ENCODE measurements at places on chromosomes 3 and 15.
A peak's percentile ranks its signal among the peaks of the same experiment; 100 is the strongest.

DNA sequence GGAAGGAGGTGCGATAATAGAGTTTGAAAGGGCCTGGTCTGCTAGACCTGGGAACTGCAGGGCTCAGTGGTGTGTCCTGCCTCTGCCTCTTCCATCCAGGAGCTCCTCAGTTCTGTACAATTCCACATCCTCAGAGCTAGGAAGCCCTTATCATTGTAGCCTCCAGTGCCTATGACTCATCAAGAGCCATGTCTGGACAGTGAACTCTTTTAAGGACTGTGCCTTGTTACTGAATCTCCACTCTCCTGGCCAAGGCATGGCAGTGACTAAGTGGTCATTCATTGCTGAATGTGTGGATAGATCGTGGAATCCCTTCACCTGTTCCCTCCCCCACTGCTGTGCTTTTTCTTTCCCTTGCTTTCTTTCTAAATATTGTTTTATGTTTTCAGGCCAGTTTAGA, 2.9 kb downstream of the TIMP4 start:
- no peak for DNase-seq

GRCh38 chr15:91887921-91888373, 34.4 kb downstream of the SLCO3A1 start:
- DNase-seq = no peak

DNA sequence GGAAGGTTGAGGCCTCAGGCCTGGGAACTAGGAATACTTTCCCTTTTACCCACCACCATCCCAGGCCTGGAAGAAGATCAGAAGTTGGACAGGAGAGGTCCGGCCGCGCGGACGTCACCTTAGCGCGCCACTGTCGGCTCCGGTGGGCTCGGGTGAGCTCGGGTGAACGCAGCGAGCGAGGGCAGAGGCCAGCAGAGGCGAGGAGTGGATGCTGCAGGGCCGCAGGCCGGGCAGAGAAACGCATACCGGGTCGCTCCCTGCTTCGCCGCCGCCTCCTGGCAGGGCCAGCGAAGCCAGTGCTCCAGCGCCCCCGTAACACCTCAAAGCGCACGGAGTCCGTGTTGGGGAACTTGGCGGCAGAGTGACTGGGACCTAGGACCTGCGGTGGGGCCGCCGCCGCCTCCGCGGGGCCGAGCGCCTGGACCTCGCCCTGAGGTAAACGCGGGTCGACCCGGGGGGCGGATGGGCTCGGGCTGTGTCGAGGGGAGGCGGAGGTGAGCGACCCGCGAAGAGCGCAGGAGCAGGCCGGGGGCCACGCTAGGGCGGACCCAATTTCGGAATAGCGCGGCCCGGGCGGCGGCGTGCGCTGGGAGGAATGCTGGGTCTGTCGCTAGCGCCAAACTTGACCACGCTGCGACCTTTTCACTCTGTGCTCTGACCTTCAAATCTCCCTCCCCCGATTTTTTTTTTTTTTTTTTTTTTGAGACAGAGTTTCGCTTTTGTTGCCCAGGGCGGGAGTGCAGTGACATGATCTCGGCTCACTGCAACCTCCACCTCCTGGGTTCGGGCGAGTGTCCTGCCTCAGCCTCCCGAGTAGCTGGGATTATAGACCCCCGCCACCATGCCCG, 1.6 kb downstream of the CYP11A1 start:
- DNase-seq = no peak

DNA sequence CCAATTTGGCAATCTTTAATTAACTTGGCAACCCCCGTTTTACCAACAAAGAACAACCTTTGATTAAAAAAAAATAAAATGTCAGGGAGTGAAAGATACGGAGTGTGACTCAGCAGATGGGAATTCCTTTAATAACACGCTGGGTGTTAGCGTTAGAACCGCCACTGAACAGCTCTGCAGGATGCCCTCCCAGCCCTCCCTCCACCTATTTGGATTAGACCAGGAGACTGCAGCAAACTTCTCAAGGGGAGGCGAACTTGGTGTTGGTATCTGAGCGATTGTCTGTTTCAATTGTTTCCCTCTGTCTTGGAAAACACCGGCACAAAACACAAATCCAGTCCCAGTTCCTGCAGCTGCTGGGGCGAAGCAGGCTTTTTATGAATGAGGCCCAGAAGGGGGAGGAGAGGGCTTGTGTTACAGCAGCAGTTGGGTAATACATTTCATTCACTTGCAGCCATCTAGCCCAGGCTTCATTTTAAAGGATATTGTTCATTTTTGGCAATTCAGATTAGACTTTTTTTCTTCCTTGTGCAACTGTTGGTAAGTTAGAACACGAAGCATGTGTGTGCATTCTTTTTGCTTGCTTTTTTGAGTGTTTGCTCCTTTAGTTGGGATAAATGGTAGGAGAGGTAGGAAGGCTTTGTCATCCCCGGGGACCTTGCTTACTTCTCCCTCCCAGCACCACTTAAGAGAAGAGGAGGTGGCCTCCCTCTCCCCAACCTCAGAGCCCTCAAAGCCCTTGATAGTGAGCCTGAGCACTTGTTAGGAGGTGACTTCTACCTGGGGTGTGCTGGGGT, 152.3 kb downstream of the IGF1R start:
- DNase-seq = peak; percentile 48

DNA sequence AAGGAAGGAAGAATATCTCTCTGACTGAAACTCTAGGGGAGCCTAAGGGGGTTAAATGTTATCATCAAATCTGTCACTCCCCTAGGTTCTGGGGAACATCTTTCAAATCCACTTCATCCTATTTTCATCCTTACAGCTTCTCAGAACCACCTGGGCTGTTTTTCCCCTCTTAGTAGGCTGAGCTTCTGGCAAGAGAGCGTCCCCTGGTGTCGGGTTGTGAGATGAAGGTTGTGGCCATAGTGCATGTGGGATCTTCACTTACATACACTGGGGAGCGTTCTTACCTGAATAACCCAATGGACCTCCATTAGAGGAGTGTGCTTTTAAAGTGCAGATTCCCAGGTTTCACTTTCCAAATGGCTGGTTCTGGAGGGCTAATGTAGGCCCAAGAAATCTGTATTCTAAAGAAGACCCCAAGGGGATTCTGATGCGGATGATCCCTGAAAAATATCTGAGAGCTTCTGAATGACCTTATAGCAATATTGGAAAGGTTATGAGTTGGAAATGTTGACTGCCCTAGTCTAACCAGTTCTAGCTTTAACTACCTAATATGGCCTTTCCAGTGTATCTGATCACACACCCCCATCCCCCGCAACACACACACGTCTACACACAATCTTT, 663.7 kb downstream of the AGBL1 start:
- DNase-seq = peak; percentile 31

DNA sequence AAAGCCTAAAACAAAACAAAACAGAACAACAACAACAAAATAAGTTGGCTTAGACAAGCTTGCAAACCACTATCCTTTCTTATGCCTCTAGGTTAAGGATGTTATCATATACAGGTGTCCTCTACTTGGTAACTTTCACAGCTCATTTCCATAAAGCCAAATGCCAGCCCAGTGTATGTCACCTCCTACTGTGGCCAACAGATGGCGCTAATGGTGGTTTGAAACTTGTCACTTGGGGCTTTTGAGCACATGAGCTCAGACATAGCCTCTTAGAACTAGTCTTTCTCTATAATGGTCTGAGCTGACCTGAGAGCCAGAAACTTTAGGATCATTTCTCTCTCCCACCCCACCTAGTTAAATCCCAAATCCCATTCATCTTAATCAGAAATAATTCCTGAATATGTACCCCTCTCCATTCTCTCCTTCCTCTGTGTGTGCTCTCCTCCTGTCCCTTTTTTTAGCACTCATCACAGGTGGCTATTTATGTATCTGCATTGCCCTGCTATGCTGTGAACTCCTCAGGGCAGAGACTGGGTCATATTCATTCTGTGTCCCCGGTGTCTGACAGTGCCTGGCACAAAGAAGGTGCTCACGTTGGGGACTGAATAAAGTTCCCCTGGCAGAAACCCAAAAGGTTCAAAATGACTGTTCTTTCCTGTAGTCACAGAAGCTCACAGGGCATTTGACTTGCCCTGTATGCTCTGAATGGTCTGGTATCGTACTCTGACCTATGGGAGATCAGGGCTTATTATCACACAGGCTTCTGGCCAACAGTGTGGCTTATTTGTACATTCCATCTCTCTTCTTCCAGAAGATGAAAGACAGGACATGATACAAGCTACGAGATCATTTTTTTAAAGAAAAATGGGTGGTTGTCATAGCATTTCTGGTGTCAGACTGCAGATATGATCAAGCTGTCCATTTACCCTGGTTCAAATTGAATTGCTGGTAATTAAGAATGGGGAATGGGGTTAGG, 319.3 kb upstream of the AZI2 start:
- DNase-seq = peak; percentile 47

- DNase-seq = peak; percentile 70
These were observed 489.6 kb upstream of the RASGRP1 start for GRCh38 chr15:39054128-39054732.

GRCh38 chr15:83837945-83838571, 184.1 kb downstream of the ADAMTSL3 start:
- peak; percentile 39 for DNase-seq

DNA sequence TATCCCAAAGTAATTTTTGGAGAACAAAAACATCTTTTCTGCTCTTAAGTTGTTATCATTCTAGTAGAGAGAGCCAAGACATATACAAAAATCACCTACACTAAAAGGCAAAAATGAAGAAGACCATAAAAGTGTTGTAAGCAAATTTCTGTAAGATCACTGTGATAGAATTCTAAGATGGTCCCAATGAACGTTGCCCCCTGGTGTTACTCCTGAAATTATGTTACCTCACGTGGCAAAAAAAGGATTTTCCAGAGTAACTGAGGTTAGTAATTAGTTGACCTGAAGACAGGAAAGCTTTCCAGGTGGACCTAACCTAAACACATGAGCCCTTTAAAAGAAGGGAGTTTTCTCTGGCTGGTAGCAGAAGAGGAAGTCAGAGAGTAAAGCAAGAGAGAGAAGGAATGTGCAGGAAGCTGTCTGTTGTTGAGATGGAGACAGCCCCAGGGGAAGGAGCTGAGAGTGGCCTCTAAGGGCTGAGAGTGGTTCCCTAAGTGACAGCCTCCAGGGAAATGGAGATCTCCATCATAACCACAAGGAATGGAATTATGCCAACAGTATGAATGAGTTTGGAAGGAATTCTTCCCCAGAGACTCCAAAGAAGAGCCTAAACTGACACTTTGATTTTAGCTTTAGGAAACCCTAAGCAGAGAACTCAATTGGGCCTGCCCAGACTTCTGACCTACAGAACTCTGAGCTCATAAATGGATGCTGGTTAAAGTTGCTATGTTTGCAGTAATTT, 205.9 kb downstream of the CD47 start:
- no peak for DNase-seq

DNA sequence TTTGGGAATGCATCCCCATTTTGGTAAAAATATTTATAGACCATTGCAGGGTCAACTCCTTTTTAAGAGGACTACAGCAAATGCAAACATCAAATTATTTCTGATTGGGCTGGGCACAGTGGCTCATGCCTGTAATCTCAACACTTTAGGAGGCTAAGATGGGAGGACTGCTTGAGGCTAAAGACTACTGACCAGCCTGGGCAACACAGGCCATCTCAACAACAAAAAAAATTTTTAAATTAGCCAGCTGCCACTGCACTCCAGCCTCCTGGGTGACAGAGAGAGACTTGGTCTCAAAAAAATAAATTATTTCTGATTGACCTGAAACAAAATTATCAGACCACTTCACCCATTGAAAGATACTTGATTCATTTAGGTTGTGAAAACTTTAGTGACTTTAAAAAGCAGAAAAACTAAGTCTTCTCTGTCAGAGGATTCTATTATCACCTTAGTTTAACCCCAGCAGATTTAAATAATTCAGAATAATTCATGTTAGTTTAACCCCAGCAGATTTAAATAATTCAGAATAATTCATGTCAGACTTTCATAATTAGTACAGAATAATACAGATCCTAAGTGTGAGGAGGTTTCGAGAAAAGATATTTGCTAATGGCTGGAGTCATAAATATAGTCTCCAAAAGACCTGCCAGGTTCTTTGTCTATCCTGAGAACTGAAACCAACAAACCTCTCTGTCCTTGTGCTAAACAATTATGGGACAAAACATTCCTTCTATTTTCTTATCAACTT, 183.6 kb upstream of the STT3B start:
- DNase-seq = no peak

- no peak for DNase-seq
These were observed 12.0 kb downstream of the TTBK2 start for GRCh38 chr15:42908538-42908937.

- no peak for DNase-seq
These were observed 304.2 kb upstream of the CTNNB1 start for GRCh38 chr3:40895109-40895508.

DNA sequence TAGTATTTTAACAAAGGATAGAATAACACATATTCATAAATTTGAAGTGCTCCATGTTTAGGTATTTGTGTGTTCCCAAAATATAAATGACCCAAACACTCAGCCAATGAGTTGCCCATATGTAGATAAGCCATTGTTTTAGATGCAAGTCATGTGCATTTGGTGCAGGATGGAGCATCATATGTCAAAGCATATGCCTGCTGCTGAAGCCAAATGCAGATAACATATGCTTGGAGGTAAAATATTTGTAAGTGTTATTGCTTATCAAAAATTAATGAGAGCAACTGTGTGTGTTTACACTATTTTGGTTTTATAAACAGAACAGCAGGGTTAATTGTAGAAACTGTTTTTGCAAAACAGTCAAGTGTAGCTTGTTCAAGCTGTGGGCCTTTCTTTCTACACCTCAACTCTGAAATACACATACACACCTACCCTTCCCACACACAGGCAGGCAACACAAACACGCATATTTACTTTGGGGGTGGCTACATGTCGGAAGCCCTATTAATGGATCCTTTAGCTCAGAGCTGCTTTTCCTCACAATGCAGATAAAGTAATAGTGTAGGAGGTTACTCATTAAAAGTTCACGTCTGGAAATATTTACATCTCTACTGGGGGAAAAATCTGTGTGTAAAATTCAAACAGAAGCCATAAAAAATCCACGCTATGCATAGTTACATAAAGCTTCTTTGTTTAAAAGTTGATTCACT, 521.4 kb downstream of the ZNF385D start:
- no peak for DNase-seq

- DNase-seq = no peak
These were observed 18.9 kb upstream of the COPG1 start for GRCh38 chr3:129230311-129231019.

- DNase-seq = no peak
These were observed 9.7 kb upstream of the CXCR6 start for GRCh38 chr3:45933591-45933990.

GRCh38 chr15:74631935-74632560, 16.4 kb downstream of the CLK3 start:
- DNase-seq = peak; percentile 72

- DNase-seq = no peak
These were observed 42.8 kb downstream of the ZNF609 start for GRCh38 chr15:64503197-64503596.
